ENCODE measurements at places on chromosomes 12 and 14.

- DNase-seq, result no peak
Measured at GRCh38 chr12:70852416-70853150, 68.0 kb downstream of the PTPRR start.

DNA sequence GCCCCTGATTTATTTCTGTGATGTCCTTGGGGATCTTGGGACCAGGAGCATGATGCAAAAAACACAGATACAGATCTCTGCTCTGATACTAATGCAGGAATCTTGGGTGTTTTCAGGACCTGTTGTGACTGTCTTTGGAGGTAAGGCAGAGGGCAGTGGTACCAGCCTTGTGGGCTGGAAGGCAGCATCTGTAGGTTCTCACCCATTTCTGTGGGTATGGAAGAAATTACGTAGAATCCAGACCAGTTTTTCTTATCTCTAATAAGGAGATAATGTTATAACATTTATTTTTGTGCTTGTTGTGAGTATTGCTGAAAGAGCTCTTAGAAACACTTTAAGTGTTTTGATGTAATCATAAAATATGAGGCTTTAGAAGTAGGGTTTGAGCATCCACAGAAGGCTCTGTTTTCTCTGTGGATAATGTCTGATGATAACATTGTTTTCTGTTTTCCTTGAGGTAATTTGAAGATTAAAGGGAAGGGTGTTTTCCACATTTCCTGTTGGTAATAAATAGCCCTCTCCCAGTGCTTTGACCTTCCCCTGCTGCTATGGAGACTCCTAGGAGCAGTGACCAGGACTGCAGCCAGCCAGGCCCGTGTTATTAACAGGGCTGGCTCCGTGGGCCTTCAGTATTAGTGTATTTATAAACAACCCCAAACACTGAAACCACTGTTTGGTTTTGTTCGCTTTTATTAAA lies 9.4 kb upstream of the DCP1B start:
- no peak for DNase-seq

DNA sequence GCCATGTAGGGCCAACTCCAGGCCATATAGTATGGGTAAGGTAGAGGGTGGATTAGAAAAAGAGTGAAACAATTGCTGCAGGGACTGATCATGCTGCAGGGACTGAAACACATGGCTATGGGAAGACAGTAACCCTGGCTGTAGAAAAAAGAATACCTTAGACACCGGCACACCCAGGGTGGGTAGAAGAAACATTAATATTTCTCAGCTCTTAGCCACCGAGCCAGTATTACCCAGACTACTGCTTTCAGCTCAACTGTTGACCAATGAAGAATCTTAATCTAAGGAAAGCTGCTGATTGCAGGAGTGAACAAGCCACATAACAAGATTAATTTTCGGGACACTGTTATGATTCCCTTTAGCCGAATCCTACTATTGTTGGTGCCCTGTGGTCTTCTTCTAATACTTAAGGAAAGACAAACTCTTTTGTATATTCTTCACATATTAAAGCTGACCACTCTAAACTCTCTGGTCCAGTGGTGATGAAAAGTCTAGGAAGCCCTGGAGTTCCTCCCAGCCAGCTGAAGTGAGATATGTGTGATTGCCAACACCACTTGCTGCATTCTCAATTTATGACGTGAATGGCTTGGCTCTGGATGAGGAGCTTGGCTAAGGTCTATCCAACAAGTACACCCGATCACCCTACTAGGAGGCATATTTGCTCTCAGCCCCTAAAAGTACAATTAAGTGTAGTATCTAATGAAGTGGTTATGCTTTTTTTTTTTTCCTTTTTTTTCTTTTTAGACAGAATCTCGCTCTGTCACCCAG lies 69.2 kb downstream of the NOVA1 start:
- no peak for DNase-seq

DNA sequence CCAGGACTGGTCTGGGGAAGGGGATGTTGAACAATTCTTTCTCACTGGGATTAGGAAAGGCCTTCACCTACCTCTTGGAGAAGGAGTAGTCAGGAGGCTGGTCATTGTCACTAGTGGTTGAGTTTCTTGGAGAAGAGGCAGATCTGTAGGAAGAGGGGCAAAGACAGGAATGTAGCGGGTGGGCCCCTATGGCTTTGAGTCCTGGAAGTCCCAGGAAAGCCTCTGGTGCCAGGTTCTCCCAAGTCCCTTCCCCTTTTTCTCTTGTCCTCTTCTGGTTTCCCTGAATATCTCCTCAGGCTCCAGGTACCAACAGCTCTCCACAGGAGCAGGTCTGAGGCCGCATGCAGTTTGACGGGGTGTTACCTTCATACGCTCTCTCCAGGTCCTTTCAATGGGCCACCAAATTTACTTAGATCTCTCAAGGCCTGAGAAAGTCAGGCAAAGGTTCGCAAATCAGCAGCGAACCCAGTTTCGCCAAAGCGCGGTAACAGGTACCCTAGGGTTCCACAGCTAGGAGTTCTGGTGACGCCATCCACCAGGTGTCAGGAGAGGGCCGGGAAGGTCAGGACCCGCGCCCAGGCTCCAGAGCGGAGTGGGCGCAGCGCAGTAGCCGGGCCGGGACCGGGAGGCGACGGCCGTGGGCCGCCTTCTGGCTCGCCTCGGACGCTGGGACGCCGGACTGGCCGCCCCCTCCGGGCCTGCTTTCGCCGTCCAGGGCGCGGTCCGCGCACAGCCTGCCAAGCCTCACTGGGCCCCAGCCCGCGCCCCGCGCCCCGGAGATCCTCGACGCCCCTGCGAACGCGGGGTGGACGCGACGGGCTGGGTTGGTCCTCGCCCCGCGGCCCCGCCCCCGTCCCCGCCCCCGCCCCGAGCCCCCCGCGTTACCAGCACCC lies 795 bp downstream of the SMAGP start:
- no peak for DNase-seq

DNA sequence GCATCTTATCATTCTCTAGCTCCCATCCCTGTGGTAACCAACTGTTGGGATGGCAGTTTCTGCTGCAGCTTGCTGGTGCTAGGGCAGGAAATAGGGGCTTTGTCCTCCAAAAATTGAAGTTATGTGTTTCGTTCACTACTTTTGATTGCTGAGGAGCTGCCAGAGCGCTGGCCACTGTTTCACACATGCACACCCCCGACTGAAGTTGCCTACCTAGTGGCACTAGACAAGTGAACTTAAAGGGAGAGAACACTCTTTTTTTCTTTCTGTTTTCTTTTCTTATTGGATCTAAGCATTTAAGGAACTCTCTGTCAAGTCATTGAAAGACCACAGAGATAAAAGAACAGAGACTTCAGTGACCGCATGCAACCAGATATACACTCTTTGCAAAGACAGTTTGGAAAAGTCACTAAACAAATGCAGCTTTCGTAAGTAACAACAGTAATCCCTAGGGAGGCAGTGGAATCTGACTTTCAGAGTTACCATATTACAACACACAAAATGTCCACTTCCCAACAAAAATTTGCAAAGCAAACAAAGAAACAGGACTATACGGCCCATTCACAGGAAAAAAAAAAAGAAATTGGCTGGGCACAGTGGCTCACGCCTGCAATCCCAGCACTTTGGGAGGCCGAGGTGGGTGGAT lies 12.0 kb downstream of the TFCP2 start:
- no peak for DNase-seq

- peak; percentile 59 for DNase-seq
Measured at GRCh38 chr12:52980650-52981423, 25.4 kb upstream of the EIF4B start.

DNA sequence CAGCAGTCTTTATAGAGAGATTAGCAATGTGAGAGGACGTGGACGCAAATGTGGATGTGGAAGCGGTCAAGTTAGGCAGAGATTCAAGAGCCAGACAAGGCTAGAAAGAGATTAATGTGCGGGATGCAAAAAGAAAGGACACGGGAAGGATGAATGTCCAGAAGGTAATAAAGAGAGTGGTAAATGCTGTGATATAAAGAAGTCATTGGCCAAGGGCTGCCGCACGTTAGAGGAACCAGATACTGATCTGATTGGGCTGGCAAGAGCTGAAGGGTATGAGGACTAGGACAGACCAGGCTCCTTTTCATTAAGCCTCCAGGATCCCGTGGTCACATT lies 59.5 kb downstream of the DHRS2 start:
- DNase-seq, result no peak

DNA sequence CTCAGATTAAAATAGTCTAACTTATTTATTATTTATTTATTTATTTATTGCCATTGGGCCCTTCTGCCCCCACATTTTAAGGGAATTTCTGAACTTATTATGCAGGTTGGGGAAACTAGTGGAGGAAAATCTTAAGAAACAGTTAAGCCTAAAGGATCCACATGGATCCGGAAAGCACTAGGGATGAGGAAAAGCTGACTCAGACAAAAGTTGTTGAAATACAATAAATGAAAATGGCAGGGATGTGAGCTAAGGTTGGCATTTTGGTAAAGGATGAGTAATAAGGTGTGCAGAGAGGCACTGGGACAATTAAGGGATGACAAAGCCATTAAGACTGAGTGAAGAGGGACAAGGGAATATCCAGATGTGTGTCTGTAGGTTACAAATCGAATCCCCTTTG lies 20.7 kb upstream of the CSRP2 start:
- no peak for DNase-seq

GRCh38 chr14:88554457-88555286 lies at the start of gene PTPN21:
TSS of gene PTPN21 (minus strand) at chr14:88555007. CDS start at chr14:88550417, 4,590 bp downstream.
- peak; percentile 9 for DNase-seq

- no peak for DNase-seq
Measured at GRCh38 chr12:130831246-130831645, 7.8 kb downstream of the STX2 start.

GRCh38 chr14:101193106-101193844 lies 289.8 kb upstream of the RTL1 start:
- no peak for DNase-seq

- DNase-seq, result no peak
Measured at GRCh38 chr12:28130625-28131598, 59.3 kb upstream of the CCDC91 start.

Data from DMS79 (cell line).